ENCODE measurements at places on chromosomes 7 and 10.

DNA sequence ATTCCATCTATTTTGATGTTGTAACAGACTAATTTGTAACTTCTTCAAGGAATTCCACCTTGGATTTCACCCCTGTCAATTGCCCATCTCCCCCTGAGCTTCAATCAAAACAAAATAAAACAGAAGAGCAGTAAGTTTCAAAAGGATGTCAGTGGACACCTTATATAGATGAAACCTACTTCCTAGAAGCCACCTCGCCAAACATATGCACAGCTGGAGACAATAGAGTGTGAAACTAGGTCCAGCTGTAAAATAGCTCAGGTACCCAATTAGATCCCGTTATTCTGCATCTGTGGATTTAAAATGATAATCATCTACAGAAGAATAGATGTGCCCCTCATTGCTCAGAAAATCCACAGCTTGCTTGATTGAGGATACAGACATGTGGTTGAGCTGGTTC is 598.6 kb downstream of the SH2D4B start:
- no peak for DNase-seq

GRCh38 chr10:20147684-20148083 is 331.5 kb downstream of the PLXDC2 start:
- DNase-seq: no peak

- no peak for DNase-seq
Measured at GRCh38 chr7:135914346-135914745, 62.8 kb downstream of the MTPN start.

- no peak for DNase-seq
Measured at GRCh38 chr7:25515633-25516275, 287.5 kb upstream of the NPVF start.

Data from HFFc6 (cell line).